ENCODE measurements at places on chromosomes 6 and 20.

DNA sequence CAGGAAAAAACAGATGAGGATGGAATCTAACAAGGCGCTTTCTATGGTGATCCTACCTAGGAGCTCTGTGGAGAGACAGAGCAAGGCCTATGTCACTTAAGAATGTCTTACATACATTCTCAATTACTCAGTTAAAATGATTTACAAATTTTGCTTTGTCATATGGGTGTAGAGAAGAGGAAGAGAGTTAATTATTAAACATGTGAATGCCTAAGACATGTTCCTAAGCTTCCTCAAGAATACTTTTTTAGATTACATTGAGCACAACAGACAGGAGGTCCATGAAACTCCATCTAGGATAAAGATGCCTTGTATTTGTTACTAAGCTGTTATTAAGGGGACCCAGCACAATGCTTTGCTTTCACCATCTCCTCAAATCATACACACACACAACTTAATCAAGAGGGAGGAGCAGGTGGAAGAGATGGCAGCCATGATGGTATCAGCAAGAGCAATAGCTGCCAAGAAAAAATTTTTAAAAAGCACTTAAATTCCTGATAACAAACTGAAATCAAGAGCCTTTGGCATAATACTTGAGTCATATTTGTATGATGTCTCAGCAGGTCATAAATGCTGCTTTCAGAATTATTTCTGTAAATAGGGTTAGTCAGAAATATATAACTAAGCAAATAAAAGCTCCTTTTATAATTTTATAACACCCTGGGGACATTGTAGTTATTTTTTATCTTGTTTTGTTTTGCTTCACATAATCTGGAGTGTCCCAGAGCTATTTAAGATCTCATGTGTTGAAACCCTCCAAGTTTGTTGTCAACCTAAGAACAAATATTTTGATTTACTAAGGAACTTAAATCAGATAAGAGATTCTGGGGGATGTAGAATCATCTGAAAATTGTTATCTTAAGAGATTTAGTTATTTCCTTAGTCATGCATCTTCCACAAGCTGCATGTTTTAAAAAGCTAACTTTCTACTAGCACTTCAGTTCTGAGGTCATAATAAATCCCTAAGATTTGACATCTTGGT lies 70.0 kb upstream of the CD2AP start:
- DNase-seq = no peak

- no peak for DNase-seq
These were observed 120.0 kb upstream of the RREB1 start for GRCh38 chr6:6987749-6988148.

DNA sequence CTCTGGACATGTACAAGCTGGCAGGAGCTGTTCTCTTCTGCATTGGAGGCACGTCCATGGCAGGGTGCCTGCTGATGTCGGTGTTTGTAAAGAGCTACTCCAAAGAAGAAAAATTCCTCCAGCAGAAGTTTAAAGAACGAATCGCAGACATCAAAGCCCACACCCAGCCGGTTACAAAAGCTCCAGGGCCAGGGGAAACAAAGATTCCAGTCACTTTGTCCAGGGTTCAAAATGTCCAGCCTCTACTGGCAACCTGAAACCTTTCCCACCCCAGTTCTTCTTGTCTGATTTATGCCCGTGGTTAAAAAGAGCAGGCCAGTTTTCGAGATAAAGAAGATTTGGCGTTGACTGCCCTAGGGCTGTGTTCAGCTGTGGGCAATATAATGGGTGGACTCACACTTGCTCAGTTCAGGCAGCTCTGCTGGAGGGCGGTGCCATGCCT lies 19.7 kb downstream of the NRSN1 start:
- no peak for DNase-seq

- DNase-seq = no peak
These were observed 78.1 kb upstream of the TRAF3IP2 start for GRCh38 chr6:111683749-111684267.

- DNase-seq = no peak
These were observed 123.5 kb upstream of the PREP start for GRCh38 chr6:105526225-105526872.

DNA sequence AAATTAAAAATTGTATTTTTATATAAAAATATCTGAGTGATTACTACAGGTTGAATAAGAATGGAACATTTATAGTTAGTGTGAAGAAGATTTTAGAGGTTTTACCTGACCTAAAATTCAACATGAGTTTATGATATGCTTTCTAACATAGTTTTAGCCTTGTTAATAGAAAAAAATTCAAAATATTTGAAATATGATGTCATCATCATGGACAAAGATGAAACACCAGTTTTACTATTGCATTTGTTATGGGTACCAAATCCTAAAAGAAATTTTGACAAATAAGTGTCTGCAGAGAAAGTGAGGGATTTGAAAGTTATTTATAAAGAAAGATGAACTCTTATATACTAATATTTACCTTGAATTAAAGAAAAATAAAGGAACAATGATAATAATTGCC lies 479.7 kb downstream of the TBC1D32 start:
- DNase-seq = no peak

- no peak for DNase-seq
These were observed 5.8 kb downstream of the OLIG3 start for GRCh38 chr6:137488150-137489045.

GRCh38 chr20:37378785-37379598 lies 33.1 kb downstream of the SRC start:
- no peak for DNase-seq

DNA sequence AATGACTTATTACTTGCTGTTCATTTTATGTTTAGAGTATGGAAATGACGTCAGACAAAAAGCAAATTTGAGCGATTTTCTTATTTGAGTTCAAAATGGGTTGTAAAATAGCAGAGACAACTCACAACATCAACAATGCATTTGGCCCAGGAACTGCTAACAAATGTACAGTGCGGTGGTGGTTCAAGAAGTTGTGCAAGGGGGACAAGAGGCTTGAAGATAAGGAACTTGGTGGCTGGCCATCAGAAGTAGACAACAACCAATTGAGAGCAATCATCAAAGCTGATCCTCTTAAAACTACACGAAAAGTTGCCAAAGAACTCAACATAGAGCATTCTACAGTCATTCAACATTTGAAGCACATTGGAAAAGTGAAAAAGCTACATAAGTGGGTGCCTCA lies 43.8 kb downstream of the REV3L start:
- DNase-seq = no peak

DNA sequence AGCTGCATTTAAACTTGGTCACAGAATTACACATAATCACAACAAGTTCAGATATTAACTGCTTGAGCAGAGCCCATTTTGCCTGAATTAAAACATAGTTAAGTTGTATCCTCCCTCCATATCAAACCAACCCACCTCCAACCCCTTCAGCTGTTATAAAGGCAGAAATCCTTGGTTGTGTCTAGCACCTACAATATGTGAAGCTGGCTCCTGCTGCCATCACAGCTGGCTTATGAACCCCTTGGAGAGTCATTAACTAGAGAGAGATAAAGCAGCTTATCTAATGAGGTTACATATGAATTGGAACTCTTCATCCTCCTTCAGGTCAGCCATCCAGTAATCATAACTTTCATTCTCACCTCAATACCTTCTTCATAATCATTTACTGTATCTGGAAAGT lies 101.8 kb downstream of the EPHA7 start:
- no peak for DNase-seq

GRCh38 chr6:157239671-157240058 lies 83.7 kb downstream of the TMEM242 start:
- no peak for DNase-seq

GRCh38 chr6:44598679-44599078 lies 211.2 kb downstream of the CDC5L start:
- no peak for DNase-seq

- no peak for DNase-seq
These were observed 1084.8 kb upstream of the CITED2 start for GRCh38 chr6:140459209-140459608.

DNA sequence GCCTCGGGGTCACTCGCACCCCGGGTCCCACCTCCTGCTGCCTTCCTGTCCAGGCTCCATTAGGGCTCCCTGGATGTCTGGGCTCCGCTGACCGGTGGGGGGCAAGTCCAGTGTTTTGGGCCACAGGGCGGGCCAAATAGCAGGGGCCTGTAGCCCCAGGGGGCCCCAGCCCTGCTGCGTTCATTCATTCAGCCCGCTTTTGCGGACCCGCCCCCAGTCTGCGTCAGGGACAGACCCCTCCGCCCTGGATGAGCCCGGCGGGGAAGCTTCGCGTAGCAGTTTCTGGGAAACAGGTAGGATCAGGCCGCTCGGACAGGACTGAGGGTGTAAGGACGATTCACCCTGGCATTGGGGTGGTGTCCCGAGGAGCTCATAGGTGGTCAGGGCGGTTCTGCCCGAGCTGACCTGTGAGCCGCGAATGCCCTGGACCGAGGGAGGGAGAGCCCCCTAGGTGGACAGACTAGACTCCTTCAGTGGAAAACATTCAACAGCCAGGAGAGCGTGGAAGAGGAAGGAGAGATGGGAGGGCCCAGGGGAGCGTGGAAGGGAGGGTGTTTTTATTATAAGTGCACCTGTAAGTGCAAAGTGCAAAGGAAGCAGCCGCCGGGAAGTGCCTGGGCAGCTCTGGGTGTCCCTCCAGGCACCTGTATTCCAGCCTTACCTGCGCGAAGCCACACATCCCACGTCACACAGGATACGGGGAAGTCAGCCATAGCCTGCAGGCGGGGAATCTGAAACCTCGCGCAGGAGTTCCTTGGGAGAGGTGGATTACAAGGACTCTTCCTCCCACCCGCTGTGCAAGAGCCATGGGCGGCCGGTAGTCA lies 662 bp downstream of the ENTPD6 start:
- DNase-seq = peak; percentile 80

DNA sequence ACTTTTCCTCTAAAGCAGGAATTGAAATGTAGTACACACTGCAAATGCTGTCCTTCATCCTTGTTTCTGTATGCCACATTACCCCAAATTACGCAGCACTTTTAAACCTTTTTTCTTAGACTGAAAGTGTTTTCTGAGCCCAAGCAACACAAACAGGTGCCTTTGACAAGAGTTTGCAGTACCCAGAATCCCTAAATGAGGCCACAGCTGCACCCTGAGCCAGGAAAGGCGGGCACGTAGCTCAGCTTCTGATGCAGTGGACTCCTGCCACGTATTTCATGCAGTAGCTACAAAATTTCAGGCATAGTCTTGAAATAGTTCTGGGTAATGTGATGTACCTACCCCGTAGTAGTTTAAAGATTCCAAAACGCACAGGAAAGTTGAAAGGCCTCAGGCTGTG lies 31.0 kb upstream of the CLDN20 start:
- DNase-seq = no peak

DNA sequence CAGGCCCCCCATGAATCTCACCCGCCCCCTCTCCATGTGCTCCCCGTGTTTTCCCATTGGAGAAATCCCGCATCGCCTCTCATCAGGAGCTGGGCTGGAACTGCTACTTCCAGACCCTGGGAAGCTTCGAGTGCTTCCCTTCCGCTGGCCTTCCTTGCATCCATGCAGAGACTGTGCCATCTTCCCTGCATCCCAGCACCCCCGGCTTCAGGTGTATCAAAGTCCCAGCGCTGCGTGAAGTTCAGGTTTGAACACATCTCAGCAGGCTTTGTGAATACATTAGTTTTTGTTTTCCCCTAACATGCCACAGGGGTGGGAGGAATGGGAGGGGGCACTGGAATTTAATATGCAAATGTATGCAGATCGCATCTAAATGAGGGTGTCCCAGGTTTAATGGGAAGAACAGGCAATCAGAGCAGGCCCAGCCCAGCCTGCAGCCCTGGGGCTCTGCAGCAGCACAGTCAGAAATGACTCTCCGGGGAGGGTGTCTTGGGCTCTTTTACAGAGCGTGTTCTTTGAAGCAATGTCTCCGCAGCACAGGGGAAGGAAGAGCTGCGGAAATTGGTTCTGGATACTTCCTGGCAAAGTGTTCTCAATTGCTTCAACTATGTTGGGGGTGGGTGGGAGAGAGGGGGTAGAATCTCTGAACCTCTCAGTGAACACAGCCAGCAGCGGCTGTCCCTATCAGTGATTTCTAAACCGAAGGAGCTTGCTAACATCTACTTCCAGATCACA lies 8.3 kb upstream of the MMP9 start:
- DNase-seq = no peak

DNA sequence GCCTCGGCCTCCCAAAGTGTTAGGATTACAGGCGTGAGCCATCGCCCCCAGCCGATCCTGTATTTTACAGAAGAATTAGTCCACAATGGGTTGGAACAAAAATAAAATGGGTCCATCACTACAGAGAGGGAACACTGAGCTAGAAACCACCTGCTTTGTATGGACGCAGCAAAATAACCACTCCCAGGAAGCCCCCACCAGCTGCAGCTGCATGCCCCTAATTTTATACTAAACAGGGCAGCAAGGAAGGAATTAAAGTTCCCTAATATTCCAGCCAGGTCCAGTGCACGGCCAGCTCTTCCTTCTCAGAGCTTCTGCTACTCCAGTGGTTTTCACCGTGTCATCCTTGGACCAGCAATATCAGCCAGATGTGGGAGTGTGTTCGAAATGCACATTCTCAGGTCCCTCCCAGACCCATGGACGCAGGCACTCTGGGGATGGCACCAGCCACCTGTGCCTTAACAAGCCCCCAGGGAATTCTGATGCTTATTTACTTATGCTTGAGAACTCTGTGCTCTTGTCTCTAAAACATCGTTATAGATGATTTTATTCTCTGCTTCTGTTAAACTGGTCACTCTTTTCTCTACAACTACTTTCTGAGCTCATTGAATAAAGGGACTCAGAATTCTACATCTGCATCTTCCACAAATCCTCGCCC lies 189.5 kb upstream of the SLC24A3 start:
- DNase-seq = no peak

DNA sequence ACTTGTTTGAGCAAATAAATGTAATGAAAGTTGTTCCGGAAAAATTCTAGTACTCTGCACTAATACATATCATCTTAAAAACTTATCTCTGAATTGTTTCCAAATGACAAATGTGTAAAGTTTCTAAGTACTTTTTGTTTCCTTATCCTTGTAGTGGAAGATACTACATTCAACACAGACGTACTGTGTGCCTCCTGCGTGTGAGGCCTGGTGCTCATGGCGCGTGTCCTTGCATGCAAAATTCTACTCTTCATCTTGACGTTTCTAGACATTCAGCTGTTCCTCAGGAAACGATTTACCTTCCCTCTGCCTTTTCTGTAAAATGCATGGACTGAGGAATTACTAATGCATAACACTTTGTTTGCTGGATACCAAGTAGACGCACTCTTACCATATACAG lies 11.5 kb downstream of the DLL1 start:
- no peak for DNase-seq

- DNase-seq = no peak
These were observed 31.2 kb upstream of the KCNK5 start for GRCh38 chr6:39260456-39260855.

GRCh38 chr6:127453845-127454619 lies 5.2 kb downstream of the KIAA0408 start:
- no peak for DNase-seq

Measured in NCI-H748 treated with DMSO at 0.1 percent for 48 hours (cell line).